Left renal cortex interstitium (tissue), 4 donors: ENCODE measurements at places on chromosomes 12 and 14. TPM values are rescaled to one million over a fixed set of nuclear protein-coding genes. Genes with fewer than 3 reads are reported as not detected.

The AKAP5 gene
- polyA plus RNA-seq, result 6.1 TPM

The PTGER2 gene
- 6.3 TPM for polyA plus RNA-seq

The TCL1A gene
- 1.9 TPM for polyA plus RNA-seq

The DPF3 gene
- polyA plus RNA-seq, result 5.3 TPM

The SLC24A4 gene
- polyA plus RNA-seq, result 0.37 TPM

The OLR1 gene
- polyA plus RNA-seq, result 2.7 TPM

The OR10AD1 gene
- polyA plus RNA-seq, result 0.22 TPM
